ENCODE measurements at places on chromosomes 16 and 17. TPM values are rescaled to one million over a fixed set of nuclear protein-coding genes. Genes with fewer than 3 reads are reported as not detected.

Gene DCTN5
- 69.6 TPM for total RNA-seq

Gene KRT35
- not detected for total RNA-seq

Gene AKAP1
- total RNA-seq, result 45.9 TPM

Gene ASGR1
- total RNA-seq, result 5.3 TPM

Gene JPT1
- 278 TPM for total RNA-seq

Gene ENO3
- 12.1 TPM for total RNA-seq

Gene ITGB4
- 9.7 TPM for total RNA-seq

Gene CDRT15
- total RNA-seq, result not detected

DNA sequence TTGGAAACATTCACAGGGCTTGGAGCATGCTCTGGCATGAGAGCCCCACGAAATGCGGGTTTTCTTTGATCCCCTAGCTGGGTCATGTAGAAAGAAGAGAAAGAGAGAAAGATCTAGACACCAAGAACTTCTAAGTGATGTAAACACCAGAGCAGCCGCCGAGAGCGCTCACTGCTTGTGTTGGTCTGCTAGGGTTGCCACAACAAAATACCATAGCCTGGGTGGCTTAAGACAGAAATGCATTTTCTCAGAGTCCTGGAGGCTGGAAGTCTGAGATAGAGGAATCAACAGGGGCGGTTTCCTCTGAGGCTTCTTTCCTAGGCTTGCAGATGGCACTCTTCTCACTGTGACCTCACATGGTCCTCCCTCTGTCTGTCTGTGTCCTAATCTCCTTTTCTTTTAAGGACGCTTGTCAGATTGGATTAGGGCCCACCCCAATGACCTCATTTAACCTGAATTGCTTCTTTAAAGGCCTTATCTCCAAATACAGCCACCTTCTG, 139.5 kb downstream of the CYLD start:
- DNase-seq, result no peak

DNA sequence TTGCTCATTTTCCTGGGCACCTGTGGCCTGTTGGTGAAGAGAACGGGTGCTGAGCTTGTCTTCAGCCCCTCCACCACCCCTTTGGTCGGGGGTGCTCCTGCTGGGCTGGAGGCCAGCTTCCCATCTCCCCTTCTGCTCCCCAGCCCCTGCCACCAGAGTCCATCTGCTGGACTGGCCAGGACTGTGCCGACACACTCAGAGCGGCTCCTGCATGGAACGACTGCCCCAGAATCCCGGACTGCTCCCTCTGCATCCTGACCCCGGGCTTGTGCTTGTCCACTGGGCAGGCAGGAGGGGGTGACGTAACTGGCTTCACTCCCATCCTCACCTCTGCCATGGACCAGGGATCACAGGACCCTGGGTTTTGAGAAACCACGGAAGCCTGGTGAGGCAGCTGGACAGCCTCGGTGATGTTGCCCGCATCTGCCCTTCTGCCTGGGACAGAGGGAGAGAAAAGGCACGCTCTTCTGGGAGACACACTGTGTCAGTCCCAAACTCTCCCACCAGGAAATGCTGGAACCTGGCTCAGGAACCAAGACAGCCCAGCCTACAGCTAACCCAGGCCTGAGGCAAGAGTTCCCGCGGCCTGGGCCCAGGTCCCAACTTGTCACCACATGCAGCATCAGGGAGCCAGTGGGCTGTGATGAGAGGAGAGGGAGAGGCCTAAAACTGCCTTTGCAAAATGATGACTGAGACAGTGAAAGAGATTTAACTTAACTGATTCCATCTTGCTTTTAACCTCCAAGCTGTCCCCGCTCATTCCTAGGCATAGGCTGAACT, 16.1 kb upstream of the GSDMA start:
- DNase-seq, result no peak

- DNase-seq, result no peak
These were observed 68.6 kb downstream of the CCDC182 start for GRCh38 chr17:57676543-57676942.

- no peak for DNase-seq
These were observed 13.4 kb downstream of the TPSG1 start for GRCh38 chr16:1211451-1212268.

DNA sequence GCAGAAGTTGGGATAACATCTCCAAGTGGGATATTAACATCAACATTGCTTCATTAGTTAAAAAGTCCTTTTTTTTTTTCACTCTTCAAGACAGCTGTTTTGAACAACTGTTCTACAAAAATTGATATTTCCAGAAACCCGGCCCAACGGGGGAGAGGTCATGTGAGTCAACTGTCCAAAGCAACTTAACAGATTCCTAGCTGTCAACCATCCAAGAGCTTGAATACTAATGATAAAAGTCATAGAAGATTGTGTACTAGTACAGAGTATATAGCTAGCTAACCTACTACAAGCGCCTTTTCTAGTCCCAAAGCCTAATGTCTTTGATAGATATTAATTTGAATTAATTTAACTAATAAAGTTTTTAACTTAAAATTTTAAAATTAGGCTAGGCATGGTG, 172.0 kb downstream of the CYB561 start:
- no peak for DNase-seq

DNA sequence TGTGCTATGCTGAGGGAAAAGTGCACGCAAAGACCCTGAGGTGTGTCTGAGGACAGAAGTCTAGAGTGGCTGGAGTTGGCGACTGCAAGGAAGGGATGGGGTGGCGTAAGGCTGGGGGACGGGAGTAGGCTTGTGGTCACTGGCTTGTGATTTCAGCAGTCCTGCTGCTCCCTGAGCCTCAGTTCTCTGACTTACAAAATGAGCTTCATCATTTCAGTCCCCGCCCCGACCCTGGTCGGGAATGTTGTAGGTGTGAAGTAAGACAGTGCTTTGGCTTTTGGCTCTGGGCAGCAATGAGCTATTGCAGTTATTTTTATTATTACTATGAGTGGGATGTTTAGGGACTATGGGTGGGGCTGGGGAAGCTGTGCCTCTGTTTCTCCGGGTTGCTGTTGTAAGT, 8.6 kb downstream of the ADGRG1 start:
- DNase-seq, result no peak

DNA sequence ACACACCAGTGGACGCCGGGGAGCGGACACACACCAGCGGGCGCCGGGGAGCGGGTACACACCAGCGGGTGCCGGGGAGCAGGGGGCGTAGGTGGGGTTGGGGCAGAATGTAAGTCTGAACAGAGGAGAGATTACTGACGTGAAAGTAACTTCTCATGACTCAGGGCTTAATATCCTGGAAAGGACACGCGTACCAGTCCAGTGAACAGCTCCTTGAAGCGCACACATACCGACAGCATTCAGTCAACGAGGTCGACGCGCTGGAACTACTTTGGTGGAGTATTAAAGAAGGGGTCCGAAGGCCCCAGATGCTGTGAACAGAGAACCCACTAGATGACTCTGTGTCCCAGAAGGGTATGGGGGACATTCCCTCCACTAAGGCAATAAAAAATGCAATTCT, 129.6 kb downstream of the ENGASE start:
- DNase-seq, result no peak

DNA sequence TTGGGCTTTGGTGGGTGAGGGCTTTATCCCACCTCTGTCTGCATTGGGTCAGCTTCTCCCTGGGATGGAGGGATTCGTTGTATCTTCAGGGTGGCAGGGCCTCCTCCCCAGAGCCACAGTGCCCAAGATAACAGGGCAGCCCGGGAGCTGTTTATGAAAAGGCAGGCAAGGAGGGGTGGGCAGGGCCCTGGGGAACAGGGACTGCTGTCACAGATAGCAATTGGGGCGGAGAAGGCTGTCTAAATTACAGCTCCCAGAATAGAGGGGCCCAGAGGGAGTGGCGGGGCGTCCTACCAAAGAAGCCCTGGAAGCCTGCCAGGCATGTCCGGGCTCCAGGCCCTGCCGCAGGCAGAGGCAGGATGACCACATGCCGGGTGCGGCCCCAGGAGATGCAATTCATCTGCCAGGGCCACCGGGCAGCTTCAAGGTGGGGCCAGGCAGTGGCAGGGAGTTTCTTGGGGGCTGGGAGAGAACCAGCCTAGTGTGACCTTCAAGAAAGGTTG, 18.8 kb upstream of the PHOSPHO1 start:
- no peak for DNase-seq

DNA sequence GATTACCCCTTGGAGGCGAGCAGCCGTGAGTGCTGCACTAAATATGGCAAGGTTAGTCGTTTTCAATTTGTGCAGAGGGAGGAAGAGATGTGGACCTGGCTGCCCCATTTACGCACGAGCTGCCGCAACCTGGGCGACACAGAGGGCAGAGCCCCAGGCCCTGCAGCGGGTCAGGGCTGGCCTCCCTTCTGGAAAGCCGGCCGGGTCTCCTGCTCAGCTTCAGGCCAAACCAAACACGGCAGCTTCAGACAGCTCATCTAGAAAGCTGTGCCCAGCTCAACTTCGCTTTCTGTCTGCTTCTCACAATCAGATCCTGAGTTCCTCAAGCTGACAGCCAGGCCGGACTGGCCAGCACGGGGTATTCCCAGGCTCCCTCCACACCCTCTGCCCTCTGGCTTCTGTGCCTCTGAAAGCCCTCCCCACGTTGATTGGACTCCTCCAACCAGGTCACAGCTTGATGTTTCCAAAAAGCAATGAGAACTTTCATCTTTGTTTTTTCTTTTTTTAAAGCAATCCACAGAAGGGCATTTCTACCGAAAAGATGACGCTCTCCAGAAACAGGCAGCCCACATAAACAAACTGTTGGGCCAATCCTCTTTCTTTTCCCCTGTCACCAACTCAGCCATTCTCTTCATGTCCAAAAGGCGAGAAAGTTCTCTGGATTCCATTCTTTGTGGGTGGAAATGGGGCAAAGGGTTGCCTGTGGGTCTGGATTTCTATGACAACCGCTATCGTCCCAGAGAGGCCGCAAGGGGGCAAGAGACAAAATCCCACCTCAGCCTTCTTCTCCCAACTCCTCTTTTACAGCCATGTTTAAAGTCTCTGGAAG, 189.0 kb downstream of the ZFHX3 start:
- DNase-seq, result no peak

DNA sequence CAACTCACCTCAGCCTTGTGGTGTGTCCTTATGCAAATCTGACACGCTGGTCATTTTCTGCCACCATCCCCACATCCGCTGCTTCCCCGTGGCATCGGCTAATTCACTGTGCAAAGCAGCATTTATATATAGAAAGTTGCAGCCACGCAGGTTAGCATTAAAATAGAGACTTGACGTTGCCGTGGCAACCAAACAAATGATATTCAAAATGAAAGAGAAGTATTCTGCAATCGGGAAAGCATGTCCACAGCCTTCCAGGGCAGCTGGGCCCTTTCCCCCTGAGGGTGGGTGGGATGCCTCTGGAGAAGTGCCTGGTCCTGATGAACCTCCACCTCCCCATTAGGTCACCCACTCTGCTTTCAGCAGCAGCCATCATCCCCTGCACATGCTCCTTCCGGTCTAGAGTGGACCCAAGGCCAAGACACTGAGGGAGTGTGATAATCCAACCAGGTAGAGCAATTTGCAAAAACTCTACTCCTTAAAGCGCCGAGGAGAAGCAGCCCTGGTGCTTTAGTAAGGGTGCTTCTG, 138.7 kb downstream of the GAS7 start:
- DNase-seq, result peak; percentile 41

- DNase-seq, result no peak
These were observed 200.1 kb upstream of the GSE1 start for GRCh38 chr16:85412911-85413520.

GRCh38 chr17:50314456-50315011, 31.4 kb upstream of the XYLT2 start:
- no peak for DNase-seq

DNA sequence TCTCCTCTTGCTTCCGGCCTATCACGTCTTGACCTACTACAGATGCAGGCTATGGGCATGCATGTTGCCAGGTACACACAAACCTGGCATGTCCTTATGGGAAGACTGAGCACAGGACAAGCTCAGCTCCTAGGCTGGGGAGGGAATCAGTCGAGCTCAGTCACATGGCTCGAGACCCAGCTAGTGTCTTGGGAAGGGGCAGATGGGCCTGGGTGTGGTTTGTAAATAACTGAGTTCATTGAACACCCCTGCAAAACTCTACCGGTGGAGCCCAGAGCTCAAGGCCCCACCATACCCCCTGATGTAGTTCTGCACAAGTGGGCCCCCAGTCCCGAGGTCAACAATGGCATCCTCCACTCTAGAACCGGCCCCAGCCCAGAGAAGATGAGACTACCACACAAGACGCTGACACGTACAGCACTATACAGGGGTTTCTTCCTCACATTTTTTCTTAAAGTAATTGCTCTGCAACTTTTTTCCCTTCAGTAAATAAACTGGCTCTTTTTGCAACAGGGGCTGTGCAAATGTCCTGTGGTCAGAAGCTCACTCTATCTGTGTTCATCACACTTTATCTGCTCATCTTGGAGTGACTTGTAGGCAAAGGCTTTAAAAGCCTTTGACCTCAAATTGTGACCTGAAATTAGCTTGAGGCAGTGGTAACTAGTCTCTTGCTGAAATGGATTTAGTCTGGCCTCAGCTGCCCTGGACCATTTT, 22.9 kb downstream of the ZNHIT3 start:
- no peak for DNase-seq

GRCh38 chr17:9971991-9972390, 66.9 kb upstream of the RCVRN start:
- no peak for DNase-seq

- DNase-seq, result peak; percentile 82
These were observed 92.8 kb downstream of the IRX3 start for GRCh38 chr16:54193665-54194333.

DNA sequence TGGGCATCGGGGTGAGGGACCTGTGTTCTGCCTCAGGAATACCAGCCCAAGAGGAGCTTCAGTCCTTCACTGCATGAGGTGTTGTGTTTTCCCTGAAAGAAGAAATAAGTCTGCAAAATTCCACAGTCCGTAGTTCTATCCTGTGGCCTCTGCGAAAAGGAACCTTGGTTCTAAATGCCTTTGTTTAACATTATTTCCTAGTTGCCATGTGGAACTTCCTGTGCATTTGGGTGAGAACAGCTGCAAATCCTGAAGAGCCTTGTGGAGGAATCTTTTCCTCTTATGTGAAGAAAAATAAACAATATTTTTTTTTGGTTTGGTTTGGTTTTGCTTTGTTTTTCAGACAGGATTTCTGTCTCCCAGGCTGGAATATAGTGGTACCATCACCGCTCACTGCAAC, 9.8 kb downstream of the PSKH1 start:
- DNase-seq, result no peak

DNA sequence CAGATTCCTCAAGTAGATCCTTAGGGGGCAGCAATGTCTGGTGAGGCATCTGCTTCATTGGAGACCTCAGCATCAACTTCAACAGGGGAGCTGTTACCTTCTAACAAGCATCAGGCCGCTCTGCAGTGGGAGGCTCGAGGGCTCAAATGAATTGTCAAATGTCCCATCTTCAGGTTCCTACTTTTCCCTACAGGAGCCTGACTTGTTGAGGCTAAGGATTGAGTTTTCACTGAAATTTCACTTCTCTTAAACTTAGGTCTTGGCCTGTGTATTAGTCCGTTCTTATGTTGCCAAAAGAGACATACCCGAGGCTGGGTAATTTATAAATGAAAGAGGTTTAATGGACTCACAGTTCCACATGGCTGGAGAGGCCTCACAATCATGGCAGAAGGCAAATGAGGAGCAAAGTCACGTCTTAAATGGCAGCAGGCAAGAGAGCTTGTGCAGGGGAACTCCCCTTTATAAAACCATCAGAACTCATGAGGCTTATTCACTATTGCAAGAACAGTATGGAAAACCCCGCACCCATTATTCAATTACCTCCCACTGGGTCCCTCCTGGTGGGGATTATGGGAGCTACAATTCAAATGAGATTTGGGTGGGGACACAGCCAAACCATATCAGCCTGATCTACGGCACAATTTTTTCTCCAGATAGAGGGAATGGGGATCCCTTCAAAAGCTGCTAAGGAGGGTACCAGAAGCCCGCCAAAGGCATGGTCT, 5.1 kb upstream of the CD300LD start:
- DNase-seq, result no peak

GRCh38 chr16:68073902-68074760, 11.0 kb upstream of the NFATC3 start:
- no peak for DNase-seq

- peak; percentile 51 for DNase-seq
These were observed 198.8 kb upstream of the CIBAR2 start for GRCh38 chr16:85310868-85311585.
